IPS DF 6.9 (cell line): ENCODE measurements at places on chromosomes 4 and X.

GRCh38 chr4:184684491-184685189 is 35.1 kb downstream of the PRIMPOL start:
- DNase-seq = no peak

DNA sequence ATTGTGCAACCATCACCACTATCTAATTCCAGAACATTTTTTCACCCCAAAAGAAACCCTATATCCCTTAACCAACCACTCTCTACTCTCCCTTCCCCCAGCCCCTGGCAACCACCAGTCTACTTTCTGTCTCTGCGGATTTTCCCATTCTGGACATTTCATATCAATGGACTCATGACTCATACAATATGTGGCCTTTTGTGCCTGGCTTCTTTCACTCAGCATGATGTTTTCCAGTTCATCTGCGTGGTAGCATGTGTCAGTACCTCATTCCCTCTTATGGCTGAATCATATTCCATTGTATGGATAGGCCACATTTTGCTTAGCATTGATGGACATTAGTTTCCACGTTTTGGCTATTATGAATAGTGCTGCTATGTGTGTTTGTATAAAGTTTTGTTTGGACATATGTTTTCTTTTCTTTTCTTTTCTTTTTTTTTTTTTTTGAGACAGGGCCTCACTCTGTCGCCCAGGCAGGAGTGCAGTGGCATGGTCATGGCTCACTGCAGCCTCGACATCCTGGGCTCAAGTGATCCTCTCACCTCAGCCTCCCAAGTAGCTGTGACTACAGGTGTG is 335.4 kb downstream of the BCOR start:
- no peak for DNase-seq

- DNase-seq = no peak
These were observed 203.6 kb upstream of the MAMLD1 start for GRCh38 chrX:150159537-150159936.

GRCh38 chr4:77466430-77466829 is 139.2 kb upstream of the CXCL13 start:
- DNase-seq = no peak

DNA sequence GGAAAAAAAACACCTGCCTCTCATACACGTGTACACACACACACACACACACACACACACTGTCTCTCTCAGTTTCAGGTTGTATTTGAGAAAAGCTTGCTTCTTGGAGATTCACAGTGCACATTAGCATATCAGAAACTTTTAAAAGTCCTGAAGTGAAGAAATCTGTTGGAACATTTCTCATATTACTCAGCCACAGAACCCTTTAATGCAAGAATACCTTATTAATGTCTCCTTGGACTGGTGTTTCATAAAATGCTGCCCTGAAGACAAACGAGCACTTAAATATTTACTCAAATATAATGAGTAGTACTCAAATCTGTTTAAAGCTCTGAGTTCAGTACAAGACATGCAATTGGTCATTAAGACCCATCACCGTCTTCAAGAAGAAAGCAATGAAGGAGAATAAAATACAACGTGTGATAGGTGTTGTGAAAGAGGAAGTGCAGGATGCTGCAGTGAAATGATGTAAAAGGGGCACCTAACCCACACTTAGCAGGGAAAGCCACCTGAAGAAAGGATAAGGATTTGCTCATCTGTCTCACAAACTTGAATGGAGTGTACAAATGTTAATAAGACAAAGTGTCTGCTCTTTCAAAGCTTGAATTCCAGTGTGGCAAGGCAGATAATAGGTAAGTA is 57.0 kb downstream of the DCLK2 start:
- DNase-seq = no peak
